Activated CD4-positive, alpha-beta T cell treated with anti-CD3 and anti-CD28 coated beads, Interleukin-2, amount 50 U/mL, for 1 hour (primary cell): ENCODE measurements at places on chromosomes 2 and 18.

DNA sequence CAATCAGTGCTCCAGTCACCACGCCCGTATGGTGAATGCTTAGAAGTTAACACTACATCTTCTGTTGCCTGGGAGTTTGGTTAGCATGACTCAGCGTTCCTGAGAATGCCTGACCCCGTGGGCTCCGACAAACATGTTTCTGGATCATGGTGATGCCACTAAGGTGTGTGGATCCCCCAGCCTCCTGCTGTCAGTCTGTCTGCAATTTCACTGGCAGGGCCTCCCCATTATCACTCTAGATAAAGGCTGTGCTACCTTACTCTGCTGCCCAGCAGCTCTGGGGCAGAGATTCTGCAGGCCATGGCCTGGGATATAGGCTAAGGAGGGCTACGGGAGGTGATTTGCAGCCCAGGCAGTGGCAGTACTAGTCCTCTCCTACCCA, 66.0 kb downstream of the STPG4 start:
- DNase-seq = no peak

DNA sequence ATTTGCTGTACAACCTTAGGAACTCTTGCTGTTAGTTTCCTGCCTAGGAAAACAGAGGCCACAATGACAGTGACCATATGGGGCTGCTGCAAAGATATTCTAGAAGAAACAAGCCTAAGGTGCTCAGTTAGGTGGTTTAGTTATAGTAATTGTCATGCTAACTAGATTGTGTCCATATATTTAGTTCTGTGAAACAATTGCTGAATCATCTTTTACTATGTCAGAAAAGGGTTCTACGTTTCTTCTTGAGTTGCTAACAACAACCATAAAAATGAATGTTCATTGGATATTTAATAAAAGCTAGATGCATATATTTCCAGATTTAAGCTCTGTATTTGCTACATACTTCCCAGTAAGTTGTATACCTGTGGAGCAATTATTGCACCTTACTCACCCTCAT, 597.2 kb upstream of the KLHL29 start:
- no peak for DNase-seq

- DNase-seq = no peak
These were observed 1624.2 kb upstream of the TMEFF2 start for GRCh38 chr2:193818801-193819499.

DNA sequence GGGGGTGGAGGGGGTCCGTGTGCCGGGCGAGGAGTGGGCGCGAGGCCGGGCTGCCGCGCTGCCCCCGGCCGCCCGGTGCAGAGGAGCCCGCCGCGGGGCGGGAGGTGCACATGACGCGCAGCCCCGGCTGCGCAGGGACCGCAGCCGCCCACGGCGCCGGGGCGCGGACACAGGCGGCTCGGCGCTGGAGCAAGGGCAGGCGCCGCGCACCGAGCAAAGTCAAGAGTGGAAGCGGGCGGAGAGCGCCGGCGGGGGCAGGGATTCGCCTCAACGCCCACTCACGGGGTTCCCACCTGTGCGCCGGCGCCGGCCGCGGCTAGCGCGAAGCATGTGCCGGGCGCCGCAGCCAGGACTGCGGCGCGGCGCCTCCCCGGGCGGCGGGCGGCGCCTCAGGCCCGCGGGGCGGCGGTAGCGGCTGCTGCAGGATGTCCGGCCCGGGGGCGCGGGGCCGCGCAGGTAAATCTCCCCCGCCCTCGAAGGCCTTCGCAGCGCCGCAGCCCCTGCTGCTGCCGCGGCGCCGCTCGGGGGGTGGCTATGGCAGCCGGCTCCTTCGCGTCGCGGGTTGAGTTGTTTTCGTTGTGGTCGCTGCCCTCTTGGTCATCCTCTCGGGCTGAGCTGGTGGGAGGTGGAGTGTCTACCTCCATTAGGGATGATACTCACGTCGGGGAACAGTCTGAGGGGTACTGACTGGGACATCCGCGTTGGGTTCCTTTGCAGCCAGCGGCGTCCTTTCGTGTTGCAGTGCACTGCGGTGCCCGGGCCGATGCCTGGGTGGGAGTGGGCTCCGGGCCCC, 216.3 kb upstream of the DTNA start:
- no peak for DNase-seq
